ENCODE measurements at places on chromosomes 11 and 22. TPM values are rescaled to one million over a fixed set of nuclear protein-coding genes. Genes with fewer than 3 reads are reported as not detected.

Gene CADM1
- 0.49 TPM for total RNA-seq

DNA sequence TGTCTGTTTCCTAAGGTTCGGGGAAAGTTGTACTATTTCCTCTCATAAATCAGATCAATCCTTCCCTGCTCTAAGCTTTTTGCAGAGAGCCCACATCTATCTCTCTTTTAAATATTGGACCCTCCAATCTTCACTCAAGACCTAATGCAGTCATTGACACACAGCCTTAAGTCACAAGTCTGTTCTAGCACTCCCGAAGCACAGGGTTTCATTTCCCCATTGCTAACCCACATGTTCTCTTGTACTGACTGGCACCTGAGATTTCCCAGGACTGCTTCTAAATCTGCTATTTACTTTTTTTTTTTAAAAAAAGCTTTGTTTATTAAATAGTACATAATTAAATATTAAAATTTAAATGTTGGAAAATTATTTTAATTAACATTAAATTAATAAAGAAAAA is 674.7 kb downstream of the TBC1D22A start:
- DNase-seq = no peak

- no peak for DNase-seq
Observed at GRCh38 chr11:6248248-6248647, 9.4 kb downstream of the CNGA4 start.

- peak; percentile 34 for DNase-seq
Observed at GRCh38 chr11:9962722-9963121, 298.8 kb downstream of the SWAP70 start.
